ENCODE measurements at places on chromosomes 3 and 15. TPM values are rescaled to one million over a fixed set of nuclear protein-coding genes. Genes with fewer than 3 reads are reported as not detected.

GRCh38 chr3:149654188-149654601, 3.6 kb downstream of the WWTR1 start:
- peak overlapping the region; percentile 99 for H3K4me3 ChIP-seq
- H3K36me3 ChIP-seq: peaks cover 54% of the 10 kb centered on the region
- peak overlapping the region; percentile 76 for H3K27ac ChIP-seq
- no peak for DNase-seq

- H3K36me3 ChIP-seq: peaks cover 3% of the 10 kb centered on the region
- H3K4me1 ChIP-seq: no peaks in the 10 kb centered on the region
- no peak overlapping the region for H3K27ac ChIP-seq
- no peaks in the 10 kb centered on the region for H3K27me3 ChIP-seq
- DNase-seq: no peak
Observed at GRCh38 chr15:90570643-90571042, 40.9 kb downstream of the CRTC3 start.

DNA sequence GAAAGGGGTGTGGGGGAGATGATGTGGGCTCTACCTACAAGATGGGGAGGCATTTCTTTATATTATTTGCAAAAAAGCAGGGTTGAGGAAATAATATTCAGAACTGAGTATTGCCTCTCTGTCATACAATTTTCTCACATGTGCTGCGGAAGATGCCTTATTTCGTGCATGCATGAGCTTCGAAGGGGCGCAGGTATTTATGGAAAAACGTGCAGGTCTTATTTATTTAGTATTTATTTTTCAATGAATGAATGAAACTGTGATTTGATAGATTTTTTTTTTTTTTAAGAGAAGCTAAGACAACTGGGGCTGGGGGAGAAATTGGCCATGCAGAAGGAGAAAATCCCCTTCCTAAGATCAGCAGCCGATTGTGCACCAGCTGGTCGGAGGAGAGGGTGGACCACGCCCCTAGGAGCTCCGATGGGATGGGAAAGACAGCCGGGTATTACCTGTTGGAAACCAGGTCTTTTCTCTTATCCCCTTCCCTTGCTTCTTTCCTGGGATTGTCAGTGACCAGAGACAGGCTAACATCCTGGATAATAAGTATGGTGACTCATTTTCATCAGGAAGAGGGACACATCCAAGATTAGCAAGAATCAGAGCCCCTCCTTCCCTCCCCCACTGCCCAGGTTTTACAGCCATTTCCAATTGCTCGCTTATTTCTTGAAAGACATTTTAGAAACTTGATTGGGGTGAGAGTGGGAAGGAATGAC, 875 bp downstream of the GAP43 start:
- DNase-seq: peak; percentile 7
- H3K27me3 ChIP-seq: no peaks in the 10 kb centered on the region
- no peaks in the 10 kb centered on the region for H3K36me3 ChIP-seq
- no peak overlapping the region for H3K27ac ChIP-seq
- peak overlapping the region; percentile 83 for H3K4me3 ChIP-seq

- no peaks in the 10 kb centered on the region for H3K36me3 ChIP-seq
- no peak for DNase-seq
- H3K27me3 ChIP-seq: no peaks in the 10 kb centered on the region
- H3K27ac ChIP-seq: no peak overlapping the region
Observed at GRCh38 chr3:24405057-24405456, 89.6 kb downstream of the THRB start.

DNA sequence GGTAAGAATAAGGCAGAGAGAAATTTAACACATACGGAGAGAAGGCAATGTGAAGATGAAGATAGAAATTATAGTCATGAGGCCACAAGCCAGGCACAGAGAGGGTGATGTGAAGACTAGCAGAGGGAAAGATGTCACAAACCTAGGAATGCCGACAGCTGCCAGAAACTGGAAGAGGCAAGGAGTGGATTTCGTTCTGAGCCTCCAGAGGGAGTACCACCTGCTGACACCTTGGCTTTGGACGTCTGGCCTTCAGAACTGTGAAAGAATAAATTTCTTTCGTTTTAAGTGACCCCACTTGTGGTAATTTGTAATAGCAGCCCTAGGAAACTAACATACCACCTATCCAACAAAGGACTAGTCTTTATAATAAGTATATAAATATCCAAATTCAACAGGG, 5.0 kb upstream of the SGO1 start:
- H3K27ac ChIP-seq: no peak overlapping the region
- H3K36me3 ChIP-seq: no peaks in the 10 kb centered on the region
- H3K4me1 ChIP-seq: no peaks in the 10 kb centered on the region
- DNase-seq: no peak

DNA sequence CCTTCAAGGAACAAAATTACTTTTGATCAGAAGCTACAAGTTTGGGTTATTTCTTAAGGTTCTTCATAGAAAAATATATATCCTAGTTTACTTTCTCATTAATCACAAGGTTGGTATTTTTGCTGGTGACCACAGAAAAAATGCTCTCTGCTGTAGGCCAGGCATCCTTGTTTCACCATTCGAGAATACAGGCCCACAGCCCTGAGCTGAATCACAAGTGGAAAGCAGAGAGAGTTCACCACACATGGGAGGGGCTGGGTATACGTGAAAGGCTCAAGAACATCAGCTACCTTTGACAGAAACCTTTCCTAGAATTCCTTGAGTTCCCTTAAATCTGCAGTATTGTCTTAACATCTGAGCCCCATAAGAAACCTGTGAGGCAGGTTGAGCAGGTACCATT, 23.2 kb downstream of the CPEB1 start:
- no peak overlapping the region for H3K4me3 ChIP-seq
- no peak overlapping the region for H3K27ac ChIP-seq
- H3K36me3 ChIP-seq: no peaks in the 10 kb centered on the region
- DNase-seq: no peak
- H3K4me1 ChIP-seq: no peaks in the 10 kb centered on the region
- H3K27me3 ChIP-seq: no peaks in the 10 kb centered on the region

DNA sequence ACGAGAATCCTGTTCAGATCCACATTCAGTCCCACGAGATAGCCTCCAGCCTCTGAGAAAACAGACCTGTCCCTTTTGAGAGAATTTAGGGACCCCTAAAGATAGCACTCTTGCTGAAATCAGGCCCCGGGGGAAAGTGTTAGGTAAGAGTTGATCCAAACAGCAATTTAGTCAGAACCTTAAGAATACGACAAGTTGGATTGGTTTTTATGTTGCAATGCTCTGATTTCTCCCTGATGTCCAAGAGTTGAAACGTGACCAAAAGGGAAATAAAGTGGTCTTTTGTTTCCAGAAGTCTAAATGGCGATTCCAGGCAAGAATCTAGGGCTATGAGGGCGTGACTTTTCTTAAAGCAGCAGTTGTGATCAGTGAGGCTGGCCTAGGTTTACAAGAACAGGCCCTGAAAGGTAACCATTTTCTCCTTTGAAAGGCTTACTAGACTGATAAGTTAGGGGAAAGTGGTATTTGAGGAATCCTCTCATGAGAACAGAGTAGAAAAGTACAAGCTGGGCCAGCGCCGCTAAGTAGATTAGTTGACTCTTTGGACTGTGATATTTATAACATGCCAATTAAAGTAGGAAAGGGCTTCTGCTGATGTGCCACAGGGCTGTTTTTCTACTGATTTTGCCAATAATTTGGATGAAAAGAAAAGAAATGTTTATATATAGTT, 4.9 kb downstream of the MAN2A2 start:
- no peak overlapping the region for H3K27ac ChIP-seq
- DNase-seq: no peak

- H3K4me3 ChIP-seq: no peak overlapping the region
- peaks cover 40% of the 10 kb centered on the region for H3K4me1 ChIP-seq
- H3K27ac ChIP-seq: no peak overlapping the region
- peaks cover 24% of the 10 kb centered on the region for H3K36me3 ChIP-seq
- H3K27me3 ChIP-seq: peaks cover 5% of the 10 kb centered on the region
Observed at GRCh38 chr15:90270502-90271150, 5.2 kb downstream of the NGRN start.

GRCh38 chr3:59850417-59850816, 800.6 kb upstream of the CFAP20DC start:
- H3K27me3 ChIP-seq: no peaks in the 10 kb centered on the region
- H3K36me3 ChIP-seq: no peaks in the 10 kb centered on the region
- H3K4me1 ChIP-seq: no peaks in the 10 kb centered on the region
- no peak overlapping the region for H3K27ac ChIP-seq
- H3K4me3 ChIP-seq: no peak overlapping the region
- no peak for DNase-seq

- peaks cover 29% of the 10 kb centered on the region for H3K36me3 ChIP-seq
- no peak for DNase-seq
- H3K27me3 ChIP-seq: peaks cover 3% of the 10 kb centered on the region
- H3K27ac ChIP-seq: no peak overlapping the region
Observed at GRCh38 chr3:52679811-52680210, 5.9 kb downstream of the PBRM1 start.

DNA sequence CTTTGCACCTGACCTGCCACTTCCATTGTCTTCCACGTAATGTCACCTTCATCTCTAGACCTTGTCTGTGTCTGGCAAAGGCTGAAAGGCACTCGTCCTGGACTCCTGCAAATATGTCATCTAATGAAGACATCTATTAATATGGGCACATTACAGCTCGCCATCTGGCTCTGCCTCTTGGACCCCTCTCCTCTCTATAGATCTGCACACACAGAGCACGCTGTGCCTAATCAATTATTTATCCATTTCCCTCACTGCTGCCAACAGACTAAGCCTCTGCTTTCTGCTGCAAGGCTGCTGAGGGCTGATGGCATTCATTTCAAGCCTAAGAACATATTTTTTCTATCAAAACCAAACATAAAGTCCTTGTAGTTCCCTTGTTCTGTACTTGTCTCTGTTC, 573.0 kb downstream of the TUSC7 start:
- H3K4me1 ChIP-seq: peaks cover 7% of the 10 kb centered on the region
- no peak for DNase-seq
- no peak overlapping the region for H3K27ac ChIP-seq
- H3K36me3 ChIP-seq: no peaks in the 10 kb centered on the region

DNA sequence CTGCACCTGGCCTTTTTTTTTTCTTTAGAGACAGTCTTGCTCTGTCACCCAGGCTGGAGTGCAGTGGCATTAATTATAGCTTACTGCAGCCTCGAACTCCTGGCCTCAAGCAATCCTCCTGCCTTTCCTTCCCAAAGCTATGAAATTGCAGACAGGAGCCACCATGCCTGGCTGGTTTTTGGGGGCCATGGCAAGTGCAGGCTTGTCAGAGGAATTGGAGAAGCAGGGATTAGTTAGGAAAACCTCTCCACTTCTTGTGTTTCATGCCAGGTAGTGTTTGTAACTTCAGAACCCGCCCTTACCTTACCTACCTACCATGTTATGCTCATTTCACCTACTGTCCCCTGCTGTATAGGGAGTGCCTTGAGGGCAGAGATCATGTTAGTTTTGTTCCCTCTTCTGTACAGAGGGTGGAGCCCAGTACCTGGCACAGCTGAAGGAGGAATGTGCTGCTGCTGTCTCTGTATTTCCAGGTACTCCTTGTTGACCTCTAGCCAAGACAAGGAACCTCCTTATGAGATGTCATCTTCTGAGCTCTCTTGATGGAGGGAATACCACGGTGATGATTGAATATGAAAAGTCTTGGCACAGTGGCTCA, 43.8 kb downstream of the TRAK1 start:
- peaks cover 10% of the 10 kb centered on the region for H3K36me3 ChIP-seq
- peaks cover 5% of the 10 kb centered on the region for H3K27me3 ChIP-seq
- no peak overlapping the region for H3K27ac ChIP-seq
- no peak overlapping the region for H3K4me3 ChIP-seq
- DNase-seq: no peak

DNA sequence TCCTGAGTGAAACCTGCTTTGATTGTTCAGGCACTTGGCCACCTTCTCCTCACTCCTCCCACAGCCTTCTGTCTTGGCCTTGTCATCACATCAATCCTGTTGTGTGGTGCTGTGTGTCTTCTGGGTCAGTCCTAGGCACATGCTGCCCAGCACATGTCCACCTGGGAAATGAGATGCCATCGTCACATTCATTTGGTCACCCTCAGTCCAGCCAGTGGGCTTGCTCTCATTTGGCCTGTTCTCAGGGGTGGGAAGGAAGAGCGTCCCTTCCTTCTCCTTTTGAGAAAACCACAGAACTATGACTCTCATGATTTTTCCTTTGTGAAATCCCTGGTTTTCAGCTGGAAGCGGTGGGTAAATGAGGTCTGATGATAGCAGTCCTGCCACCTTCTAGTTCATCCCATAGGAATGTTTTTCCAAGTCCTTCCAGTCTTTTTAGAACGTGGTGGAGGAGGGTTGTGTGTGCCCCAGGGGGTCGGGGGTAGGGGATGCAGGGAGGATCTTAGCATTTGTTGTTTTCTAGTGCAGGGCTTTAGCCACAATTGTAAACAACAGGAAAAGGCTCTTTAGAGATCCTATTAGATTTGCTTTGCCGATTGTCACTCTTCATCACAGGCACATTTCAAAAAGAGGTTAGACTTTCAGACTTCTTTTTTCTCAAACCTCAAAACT, 8.4 kb upstream of the PLA1A start:
- H3K4me1 ChIP-seq: peaks cover 12% of the 10 kb centered on the region
- no peak for DNase-seq
- H3K36me3 ChIP-seq: peaks cover 8% of the 10 kb centered on the region
- no peak overlapping the region for H3K27ac ChIP-seq
- H3K4me3 ChIP-seq: no peak overlapping the region

DNA sequence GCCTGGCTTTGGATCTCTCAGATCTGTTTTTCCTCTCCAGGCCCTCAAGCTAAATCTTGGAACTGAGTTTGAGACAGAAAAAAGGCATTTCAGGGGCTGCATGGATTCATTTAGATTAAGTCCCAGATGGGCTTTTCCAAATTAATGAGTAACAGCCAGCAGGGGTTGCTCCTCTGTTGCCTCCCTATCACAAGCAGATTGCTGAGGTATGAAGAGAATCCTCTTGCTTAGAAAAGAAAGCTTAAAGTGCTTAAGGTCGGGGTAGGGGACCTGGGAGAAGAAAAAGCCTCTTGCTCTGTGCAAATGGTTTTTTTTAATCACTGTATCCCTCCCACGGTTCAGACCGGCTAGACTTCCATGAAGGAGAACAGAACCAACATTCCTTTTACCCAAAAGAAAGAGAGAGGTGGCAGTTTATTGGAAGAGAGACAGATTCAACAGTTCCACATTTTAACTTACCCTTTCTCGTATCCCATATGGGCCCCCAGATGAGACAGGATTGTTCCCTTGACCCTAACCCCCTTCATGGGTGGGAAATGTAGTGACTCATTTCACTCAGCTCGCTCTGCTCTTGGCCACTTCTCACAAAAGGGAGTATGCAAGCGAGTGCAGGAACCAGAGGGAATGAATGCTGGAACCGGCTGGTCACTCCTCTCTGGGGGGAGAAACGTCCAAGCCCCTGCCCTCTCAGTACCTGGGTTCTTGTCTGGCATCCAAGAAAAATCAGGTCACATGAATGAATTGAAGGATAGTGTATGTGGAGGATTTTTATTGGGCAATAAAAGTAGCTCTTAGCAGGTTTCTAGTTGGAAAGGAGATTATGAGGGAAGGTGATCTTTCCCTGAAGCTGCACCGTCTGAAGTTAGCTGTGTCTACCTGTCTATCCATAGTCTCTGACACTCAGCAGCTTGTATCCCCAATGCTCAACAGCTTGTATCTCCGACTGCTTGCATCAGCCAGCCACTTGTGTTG, 745.2 kb downstream of the SI start:
- H3K4me3 ChIP-seq: no peak overlapping the region
- H3K36me3 ChIP-seq: peaks cover 3% of the 10 kb centered on the region
- no peak for DNase-seq
- H3K4me1 ChIP-seq: no peaks in the 10 kb centered on the region

SOX2 gene
- 1.4 TPM for total RNA-seq

PATL2 gene
- 0.69 TPM for total RNA-seq

ZNF770 gene
- total RNA-seq: 26.7 TPM

VPS13C gene
- total RNA-seq: 50.9 TPM

PCOLCE2 gene
- total RNA-seq: 1.8 TPM

Measured in endothelial cell (in vitro differentiated cells).